Caki2 (cell line): ENCODE measurements at places on chromosomes 3 and 15.

GRCh38 chr15:66650433-66650832 is 51.6 kb upstream of the SMAD6 start:
- DNase-seq, result no peak

GRCh38 chr3:124877674-124878073 is 9.5 kb downstream of the ITGB5 start:
- DNase-seq, result peak; percentile 72

DNA sequence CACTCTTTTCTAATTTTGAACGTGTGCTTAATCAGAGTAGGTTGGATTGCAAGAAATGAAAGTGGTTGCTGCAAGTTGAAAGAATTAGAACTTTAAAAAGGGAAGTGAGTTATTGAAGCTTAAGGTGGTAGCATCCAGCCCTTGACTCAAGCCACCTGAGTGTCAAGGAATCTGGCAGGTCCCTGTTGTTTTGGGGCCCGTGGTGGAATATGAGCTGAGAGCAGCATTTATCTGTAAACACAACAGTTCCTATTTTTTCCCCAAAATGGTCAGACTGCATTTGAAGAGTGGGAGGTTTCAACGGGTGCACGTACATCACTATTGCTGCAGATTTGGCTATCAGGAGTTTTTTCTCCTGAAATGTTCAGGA is 1.7 kb downstream of the ITPR1 start:
- DNase-seq, result no peak

DNA sequence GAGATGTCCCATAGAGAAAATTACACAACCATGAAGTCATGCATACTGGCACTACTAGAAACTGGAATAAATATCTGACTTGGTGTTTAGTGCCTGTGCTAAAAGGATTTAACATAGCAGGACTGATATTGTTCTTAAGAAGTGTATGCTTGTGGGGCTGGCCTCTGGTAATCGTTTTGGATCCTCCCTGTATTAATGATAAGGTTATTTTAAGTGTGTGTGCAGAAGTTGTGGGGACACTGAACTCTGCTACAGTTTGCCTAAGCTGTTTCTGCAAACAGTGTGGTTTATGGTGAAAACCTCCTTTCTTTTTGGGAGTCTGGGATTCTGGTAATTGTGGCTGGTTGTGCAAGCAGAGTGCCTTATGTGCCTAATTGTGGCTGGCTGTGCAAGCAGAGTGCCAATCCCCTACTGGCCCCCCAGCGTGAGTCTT is 120.8 kb downstream of the CLASP2 start:
- no peak for DNase-seq

- DNase-seq, result no peak
Measured at GRCh38 chr3:122932251-122932967, 95.2 kb downstream of the SEMA5B start.

DNA sequence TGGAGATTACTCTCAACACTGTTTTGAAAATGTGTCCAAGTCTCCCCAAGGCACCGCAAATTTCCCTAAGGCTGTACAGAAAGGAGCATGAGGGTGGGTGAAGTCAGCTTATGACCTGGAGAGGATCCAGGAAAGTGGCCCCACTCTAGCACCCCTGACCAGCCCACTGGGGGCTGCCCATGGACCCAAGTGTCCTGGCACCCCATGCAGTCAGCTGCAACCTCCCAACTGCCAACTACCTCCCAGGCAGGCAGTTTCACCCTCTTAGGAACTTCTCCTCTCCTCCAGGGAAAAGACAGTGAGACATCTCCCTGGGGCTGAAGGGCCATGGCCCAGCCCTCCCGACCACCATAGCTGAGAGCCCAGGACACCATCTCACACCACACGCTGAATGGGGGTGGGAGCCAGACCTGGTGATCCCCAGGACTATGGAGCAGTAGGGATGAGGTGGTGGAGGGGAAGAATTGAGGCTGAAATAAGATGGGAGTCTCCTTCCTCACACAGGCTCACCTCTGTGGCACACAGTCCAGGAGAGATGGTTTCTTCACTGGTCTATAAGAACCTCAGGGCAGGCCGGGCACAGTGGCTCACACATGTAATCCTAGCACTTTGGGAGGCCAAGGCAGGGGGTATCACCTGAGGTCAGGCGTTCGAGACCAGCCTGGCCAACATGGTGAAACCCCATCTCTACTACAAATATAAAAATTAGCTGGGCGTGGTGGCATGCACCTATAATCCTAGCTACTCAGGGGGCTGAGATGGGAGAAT is 104.4 kb downstream of the DAPK2 start:
- DNase-seq, result no peak

DNA sequence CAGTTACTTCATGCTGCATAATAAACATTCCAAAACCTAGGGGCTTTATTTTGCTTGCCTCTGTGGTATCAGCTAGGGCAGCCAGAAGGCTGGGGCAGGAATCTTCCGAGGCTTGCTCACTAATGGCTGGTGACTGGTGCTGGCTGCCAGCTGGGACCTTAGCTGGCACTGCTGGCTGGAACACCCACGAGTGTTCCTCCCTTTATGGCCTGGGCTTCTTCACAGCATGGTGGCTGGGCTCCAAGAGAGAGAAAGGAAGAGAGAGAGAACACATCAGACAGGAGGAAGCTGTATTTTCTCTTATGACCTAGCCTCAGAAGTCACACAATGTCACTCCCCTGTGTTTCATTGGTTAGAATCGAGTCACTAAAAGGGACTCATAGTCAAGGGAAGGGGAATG is 23.9 kb upstream of the CDCP1 start:
- DNase-seq, result no peak

DNA sequence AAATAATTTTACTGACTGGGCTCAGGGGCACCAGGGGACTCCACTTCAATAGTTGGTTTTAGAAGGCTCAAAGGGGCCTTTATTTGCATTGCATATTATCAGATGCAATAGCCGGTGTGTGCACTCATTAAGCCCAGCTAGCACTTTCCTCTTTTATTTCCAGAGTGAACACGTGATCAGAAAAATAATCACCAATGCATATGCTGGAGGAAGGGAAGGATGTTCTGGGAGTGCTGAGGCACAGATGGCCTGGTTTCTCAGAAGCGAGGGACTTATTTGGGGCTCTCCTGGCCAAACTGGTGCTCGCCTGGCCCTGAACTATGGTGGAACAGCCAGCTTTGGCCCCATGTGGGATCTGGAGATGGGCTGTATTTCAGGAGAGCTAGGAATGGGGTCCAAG is 60.4 kb upstream of the SEC13 start:
- no peak for DNase-seq

DNA sequence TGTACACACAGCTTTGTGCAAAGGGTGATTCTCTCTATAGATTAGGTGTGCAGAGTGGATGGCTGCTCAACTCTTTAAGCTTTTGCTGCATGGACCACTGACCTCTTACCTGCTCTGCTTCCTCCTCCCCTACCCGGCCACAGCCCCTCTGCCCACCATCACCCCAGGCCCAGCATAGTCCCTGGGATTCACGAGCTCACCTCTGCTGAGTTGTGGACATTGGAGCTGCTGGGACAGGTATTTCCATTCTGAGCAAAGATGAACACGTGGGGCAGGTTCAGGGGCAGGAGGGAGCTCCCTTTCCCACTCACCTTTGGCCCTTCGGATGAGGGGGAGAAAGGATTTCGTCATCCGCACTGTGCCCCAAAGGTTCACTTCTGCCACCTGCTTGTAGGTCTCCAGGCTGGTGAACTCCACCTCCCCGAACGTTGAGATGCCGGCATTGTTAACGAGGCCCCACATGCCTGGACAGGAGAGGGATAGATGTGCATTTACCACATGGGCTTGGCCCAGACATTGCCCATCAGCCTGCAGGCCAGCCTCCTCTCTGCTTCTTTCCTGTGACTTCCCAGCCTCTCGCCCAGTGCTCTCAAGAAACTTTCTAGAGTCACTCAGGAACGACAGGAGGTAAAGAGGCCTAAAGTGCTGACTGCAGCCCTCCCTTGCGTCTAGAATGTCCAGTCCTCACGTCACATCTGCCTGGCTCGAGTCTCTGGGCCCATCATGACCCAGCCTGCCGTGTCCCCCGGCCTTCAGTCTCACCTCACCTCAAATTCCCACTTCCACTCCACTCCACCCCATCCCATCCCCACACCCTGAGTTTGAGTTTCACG is 41.6 kb downstream of the BDH1 start:
- DNase-seq, result no peak

- DNase-seq, result no peak
Measured at GRCh38 chr3:192906940-192907339, 10.7 kb downstream of the MB21D2 start.

GRCh38 chr3:9675736-9676290 is 26.5 kb downstream of the MTMR14 start:
- no peak for DNase-seq
